Activated effector memory CD4-positive, alpha-beta T cell treated with Interleukin-2 at 50 U/mL for 16 hours (primary cell): ENCODE measurements at places on chromosomes 12 and 14.

GRCh38 chr12:13337791-13338190 lies 141.3 kb downstream of the EMP1 start:
- no peak for DNase-seq

- DNase-seq, result no peak
Observed at GRCh38 chr12:91163116-91163515, 19.5 kb downstream of the DCN start.

DNA sequence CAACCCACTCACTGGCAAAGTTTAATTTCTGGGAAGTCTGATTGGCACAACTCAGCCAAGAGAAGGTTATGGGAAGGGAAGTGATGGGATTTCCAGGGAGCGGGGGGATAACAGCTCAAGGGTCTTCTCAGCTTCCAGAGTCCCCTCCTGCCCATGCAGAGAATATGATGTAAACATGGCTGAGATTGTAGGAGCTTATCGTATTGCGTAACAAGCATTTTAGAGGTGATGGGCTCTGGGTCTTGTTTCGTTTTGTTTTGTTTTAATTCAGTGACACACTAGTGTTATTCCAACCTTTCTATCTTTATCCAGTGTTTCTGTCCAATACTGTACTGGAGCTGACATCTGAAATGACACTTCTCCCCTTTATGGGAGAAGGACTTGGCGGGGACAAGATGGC lies 762.1 kb upstream of the TMEM132C start:
- no peak for DNase-seq

DNA sequence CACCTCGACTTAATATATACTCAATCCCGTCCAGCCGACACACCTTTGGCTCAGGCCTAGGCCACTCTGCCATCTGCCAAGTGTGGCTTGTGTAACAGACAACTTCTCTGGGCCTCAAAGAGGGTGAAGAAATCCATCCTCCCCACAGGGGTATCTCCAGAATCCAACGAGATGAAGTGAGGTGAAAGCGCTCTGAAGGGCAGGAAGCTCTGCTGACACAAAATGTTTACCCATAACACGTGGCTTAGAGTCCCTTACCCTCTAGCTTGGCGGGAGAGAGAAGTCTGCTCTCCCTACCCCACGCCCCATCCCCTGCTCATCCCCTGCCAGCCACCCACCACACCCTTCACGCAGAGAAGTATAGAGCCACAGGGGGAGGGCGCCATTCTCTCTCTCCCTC lies 13.0 kb downstream of the ZBTB39 start:
- no peak for DNase-seq

- DNase-seq, result no peak
Observed at GRCh38 chr12:113978080-113978479, 12.0 kb upstream of the RBM19 start.

DNA sequence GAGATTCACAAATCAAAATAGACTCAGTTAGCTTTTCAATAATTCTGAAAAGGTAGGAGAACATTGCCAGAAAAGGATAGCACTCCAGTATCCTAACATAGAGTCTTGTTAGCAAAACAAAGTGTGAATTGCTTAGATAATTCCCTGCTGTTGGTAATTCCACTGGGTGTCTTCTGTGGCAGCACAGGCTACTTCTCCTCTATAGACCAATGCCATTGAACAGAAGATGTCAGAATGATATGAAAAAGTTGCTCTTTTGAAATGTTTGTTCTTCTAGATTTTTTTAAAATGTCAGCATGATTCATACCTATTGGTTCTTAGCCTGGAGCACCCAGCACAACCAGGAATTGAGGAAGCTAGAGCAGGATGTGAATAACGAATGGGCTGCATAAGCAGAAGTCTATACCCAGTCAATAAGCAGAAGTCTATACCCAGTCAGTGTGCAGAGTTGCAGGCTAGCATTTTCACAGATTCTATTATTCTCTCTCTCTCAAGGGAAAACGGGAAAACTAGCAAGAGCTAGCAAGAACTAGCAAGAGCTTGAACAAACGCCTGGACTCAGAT lies 112.8 kb downstream of the SYT1 start:
- DNase-seq, result no peak

DNA sequence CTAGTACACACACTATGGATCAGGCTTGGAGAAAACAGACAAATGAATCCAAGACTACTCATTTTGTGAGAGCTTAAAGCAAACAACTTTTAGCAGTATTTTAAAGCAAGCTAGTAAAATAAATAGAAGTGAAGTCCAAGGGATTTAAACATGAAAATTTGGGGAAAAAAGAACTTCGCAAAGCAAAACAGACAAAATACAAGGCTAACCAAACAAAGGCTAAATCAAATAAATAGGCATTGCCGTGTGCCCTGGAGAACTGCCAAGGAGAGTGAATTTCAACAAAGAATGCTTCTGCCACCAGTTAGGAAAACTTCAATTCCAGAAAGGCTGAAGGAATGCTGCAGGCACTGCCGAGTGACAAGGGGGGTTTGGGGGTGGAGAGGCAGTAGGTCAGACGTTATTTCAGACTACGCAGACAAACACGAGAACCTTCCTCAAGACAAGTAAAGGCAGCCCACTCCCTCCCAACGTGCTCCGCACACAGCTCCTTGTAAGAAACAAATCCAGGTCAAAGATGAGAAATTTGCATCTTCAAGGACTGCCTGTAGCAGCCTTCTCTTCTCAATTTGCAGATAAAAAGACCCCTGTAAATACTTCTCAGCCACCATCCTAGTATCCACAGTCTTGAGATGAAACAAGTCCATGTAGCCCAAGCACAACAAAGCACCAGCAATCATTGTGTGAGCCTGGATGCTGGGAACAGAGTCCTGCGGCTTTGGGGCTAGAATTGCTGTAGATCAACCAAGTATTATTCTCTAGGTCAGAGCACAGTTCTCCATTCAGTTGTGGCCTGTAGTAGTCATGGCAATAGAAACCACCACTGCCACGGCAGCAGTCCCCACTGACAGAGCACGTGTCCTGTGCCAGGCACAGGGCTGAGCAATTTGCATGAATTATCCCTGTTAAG lies 43.3 kb downstream of the EFCAB11 start:
- DNase-seq, result no peak

DNA sequence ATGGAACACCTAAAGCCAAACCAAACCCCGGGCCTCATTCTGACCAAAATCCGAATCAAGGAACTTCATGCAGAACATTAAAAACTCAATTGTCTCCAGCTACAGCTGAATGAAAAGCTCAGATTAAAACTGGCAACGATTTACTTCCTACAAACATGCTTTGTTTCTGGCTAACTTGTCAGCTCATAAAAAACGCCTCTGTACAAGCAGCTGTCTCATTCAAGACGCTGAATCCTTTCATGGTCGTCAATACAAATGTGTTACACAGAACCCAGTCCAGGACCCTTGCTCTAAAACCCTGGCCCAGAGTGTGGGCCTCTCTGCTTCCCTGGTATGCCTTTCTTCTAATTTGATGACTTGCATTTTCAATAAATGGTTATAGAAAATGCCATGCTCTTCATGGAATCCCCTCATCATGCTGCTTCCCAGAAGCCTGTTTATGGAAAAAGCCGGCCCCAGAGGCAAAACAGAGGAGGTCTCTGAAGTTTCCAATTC lies 183.1 kb downstream of the PHLDA1 start:
- no peak for DNase-seq

DNA sequence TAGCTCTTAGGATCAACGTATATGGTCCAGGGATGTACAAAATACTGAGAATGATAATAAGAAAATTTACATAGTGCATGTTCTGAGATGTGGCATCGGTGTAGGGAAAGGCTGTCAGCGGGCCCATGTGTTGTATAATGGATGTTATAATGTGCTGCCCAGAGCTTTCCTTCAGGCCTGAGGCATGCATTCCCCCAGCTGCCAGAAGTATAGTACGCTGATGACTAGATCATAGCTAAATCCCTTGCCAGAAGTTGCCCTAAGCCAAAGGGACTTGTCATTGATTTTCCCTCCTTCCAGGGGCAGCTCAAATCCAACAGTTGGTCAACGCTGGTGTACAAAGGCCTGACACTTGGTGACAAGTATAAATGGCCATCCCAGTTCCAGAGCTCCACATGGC lies 6.5 kb upstream of the OR11G2 start:
- DNase-seq, result no peak

DNA sequence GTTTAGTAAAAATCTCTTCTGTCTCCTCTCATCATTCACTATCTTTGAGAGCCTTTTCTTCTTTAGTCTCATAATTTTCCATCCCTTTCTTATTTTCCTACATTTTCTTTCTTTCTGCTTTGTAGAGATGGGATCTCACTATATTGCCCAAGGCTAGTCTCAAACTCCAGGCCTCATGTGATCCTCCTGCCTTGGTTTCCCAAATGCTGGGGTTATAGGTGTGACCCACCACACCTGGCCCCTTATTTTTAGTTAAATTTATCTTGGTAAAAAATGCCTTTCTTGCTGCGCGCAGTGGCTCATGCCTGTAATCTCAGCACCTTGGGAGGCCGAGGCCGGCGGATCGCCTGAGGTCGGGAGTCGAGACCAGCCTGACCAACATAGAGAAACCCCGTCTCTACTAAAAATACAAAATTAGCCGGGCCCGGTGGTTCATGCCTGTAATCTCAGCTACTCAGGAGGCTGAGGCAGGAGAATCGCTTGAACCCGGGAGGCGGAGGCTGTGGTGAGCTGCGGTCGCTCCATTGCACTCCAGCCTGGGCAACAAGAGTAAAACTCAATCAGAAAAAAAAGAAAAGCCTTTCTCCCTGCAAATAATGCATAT lies 996 bp downstream of the SLC2A3 start:
- peak; percentile 6 for DNase-seq

DNA sequence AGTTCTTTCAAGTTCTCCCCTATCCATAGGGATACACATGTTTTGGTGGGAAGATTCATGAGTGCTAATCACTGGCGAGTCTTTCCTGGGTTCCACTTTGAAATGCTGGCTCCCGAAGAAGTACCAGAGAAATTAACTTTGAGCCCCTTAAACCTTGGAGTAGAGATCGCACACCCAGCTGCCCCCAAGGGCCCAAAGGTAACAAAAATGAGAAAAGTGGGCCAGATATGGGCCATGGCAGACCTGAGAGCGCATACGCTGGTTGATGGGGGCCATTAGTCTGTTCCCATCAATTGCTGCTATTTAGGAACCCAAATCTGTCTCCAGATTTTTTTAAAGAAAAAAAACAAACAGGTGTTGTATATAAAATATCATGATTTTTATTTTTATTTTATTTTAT lies 2.1 kb downstream of the GSTZ1 start:
- no peak for DNase-seq

- DNase-seq, result no peak
Observed at GRCh38 chr12:13189264-13189663, 7.3 kb upstream of the EMP1 start.

DNA sequence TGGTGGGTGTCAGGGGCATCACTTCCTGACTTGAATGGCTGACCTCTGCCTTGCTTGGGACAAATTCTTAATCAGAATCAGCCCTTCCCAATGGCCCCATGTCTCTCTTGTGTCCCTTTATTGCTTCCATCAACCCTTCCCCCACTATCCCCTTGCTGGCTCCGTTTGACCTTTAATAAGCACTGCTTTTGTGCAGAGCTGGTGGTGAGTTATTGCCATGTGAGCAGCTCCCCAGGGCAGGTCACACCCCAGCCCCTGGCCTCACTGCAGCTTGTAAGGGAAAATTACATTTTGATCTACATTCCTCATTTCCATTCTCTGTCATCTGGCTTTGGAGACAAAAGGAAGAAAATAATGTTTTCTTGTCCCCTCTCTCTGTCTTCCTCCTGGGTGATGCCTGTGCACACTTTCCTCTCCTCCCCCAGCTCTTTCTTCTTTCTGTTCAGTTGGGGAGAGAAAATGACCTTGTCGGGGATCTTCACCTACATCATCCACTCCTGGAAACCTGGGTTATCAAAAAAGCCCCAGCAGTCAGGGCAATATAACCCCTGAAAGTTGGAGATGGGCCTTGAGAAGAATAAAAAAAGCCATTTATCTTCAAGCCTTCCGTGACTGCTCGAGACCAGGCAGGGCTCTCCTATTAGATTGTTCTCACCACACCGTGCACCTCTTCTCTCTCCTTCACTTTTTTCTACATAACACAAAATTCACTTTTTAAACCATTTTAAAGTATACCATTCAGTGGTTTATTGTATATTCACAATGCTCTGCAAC lies 100.4 kb upstream of the SRRM4 start:
- DNase-seq, result no peak

GRCh38 chr14:37251775-37252174 lies 54.0 kb downstream of the MIPOL1 start:
- DNase-seq, result no peak

GRCh38 chr14:102962111-102962627 lies 39.7 kb downstream of the AMN start:
- no peak for DNase-seq

GRCh38 chr12:23555825-23556207 lies 393.7 kb downstream of the SOX5 start:
- DNase-seq, result no peak

DNA sequence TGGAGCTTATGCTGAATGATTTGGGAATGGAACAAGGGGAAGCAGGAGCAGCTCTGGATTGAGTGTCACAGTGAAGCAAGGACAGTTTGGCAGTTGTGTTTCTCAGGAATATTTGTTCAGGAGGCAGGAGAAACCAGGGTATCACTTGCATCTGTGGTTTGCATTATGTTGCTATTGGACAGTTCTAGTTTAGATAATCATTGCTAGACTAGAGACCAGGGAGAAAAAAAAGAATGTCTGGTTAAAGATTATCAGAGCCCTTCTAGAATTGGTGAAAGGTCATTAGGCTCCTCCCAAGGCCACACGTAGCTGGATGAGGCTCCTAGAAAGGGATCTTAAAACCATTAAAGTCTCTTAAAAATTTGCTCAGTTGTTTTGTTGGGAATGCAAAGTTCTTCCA lies 17.0 kb upstream of the SRSF5 start:
- no peak for DNase-seq

DNA sequence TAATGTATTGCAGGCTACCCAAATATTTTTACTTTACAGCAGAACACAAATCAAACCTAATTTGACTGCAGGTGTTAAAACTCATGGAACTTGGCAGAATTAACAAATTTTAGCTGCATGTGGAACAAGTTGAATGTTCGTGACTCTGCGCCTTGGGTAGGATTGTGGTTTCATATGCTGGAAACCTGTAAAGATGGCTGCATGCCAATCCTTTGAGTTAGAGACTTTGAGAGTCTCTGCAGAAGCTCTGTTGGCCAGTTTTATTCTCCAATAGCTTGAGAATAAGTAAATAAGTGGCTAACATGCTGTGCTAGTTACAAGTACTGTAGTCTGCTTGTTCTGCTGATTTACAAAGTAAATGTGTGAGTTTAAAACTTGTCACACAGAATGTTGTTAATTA lies 77.8 kb downstream of the PDE6H start:
- DNase-seq, result no peak

DNA sequence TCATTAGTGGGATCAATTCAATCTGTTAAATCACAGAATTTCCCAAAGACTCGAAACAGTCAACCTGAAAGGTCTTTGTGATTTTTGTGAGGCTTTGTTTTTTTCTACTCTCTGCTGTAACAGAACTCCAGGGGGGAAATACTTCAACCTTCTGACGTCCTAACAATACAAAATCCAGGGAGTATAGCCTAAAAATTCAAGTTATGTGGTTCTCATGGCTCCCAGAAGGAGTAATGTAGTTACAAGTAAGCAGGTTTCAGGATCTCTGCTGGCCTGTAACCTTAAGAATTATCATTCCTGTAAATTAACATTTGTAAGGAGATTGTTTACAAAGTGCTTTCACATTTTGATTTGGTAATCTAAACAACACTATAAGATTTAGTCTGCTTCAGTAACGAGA lies 39.9 kb downstream of the VEZT start:
- DNase-seq, result no peak
